ENCODE measurements at places on chromosomes 5 and 9.

- no peak for DNase-seq
Measured at GRCh38 chr5:112479418-112479817, 60.3 kb upstream of the EPB41L4A start.

DNA sequence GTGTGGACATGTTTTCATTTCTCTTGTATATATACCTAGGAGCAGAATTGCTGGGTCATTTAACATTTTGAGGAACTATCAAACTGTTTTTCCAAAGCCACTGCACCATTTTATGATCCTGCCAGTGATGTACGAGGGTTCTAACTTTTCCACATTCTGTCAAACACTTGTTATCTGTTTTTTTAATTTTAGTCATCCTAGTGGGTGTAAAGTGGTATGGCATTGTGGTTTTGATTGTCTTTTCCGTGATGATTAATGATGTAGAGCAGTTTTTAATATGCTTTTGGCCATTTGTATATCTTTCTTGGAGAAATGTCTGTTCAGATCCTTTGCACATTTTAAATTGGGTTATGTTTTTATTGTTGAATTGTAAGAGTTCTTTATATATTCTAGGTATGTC lies 107.0 kb downstream of the MELK start:
- DNase-seq: no peak

- no peak for DNase-seq
Measured at GRCh38 chr5:181232593-181232992, 9.5 kb downstream of the TRIM41 start.

- DNase-seq: no peak
Measured at GRCh38 chr5:173016598-173017046, 33.1 kb downstream of the ATP6V0E1 start.

GRCh38 chr5:83184534-83184933 lies 107.2 kb downstream of the XRCC4 start:
- DNase-seq: no peak

GRCh38 chr5:116739571-116739970 lies 164.9 kb upstream of the SEMA6A start:
- DNase-seq: no peak

DNA sequence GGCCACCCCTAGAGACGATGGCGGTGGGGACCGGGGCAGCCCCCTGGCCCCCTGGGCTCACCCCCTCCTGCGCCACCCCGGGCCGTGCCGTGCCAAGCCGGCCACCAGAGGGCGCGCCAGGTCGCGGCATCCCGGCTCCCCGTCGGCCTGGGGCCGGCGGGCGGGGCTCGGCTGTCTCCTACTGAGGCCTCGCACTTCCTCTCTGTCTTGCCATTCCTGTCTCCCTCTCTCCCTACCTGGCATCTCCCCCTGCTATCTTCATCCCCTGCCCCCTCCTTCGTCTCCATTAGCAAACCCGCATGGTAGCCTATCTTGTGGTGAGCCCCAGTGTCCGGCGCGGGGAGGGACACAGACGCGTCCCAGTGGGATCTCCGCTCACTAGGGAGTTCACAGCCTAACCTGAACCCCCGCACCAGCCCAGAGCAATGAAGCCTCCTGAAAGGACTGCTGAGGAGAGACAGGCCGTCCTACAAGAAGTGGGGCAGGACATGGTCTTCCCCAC lies 29.8 kb upstream of the FABP6 start:
- DNase-seq: peak; percentile 66

GRCh38 chr5:96503501-96504236 lies 70.6 kb upstream of the PCSK1 start:
- no peak for DNase-seq

- DNase-seq: no peak
Measured at GRCh38 chr5:151719228-151720000, 32.7 kb upstream of the SPARC start.

DNA sequence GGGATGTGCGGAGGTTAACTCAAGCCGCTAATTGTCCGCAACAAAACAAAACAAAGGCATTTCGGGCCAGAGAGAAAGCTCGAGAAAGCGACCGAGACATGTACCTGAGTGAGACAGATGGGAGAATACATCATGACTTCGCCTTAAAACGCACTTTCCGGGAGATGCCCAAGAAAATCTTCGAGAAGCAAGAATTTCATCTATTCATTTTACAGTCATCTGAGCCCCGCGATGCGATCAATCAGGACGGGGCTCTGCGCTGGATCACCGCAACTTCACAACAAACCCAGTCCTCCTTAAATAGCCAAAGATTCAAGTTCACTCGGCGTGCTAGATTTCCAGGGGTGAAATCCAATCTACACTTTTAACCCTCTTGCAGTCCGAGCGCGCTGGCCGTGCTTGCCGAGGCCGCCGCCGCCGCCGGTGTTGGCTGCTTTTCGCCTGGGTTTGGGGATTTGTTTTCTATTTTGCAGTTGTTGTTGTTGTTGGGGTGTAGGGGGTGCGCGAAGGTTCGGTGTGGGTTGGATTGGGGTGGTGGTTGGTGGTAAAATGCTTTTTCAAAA lies 482 bp downstream of the NFIB start:
- no peak for DNase-seq

DNA sequence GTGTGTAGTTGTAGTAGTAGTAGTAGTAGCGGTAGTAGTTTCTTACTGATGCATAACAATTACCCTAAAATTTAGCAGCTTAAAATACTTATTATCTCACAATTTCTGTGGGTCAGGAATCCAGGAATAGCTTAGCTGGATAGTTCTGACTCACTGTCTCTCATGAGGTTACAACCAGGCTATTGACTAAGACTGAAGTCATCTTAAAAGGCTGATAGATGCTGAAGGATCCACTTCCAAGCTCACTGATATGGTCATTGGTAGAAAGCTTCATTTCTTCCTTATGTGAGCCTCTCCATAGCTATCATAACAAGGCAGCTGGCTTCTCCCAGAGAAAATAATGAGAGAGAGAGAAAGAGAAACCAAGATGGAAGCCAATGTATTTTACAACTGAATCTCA lies 147.5 kb upstream of the FBXL17 start:
- no peak for DNase-seq

- peak; percentile 25 for DNase-seq
Measured at GRCh38 chr5:59423021-59423420, 470.5 kb downstream of the PDE4D start.

GRCh38 chr5:91277093-91277626 lies 106.0 kb downstream of the ARRDC3 start:
- DNase-seq: no peak

DNA sequence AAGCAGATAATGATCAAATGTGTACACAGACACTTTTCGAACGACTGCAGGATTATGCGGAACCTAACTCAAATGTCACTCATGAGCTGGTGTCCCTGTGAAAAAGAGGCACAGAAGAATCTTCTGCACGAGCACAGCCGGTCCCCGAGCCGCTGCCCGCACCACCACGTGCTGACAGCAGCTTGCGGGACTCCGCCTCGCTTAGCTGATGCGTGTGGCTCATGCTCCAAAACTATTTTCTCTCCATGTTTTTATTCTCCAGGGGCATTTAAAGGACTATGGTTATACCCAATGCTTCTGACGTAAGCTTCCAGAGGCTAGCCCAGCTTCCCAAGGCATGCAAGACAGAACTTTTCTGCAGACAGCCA lies 9.5 kb downstream of the SEC16A start:
- DNase-seq: no peak

- DNase-seq: no peak
Measured at GRCh38 chr5:158382473-158382872, 523.5 kb upstream of the CLINT1 start.

- no peak for DNase-seq
Measured at GRCh38 chr5:177085985-177086653, 596 bp upstream of the FGFR4 start.

DNA sequence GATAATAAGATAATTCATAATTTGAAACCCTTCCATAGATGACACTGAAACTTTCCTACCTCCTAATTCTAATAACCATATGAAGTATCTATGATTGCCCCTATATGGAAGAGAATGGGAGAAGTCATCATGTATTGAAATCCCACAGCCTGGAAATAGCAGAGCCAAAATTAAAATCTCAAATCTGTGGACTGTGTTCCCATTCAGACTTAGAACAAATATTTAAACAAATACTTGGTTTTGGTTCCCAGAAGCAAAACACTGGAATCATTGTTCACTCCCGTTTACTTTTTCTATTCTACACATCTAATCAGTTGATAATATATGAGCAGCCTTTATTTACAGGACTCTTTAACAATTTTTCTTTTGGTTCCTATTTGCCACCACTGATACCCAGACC lies 92.6 kb upstream of the PTPRD start:
- no peak for DNase-seq

GRCh38 chr5:83066548-83067110 lies 10.6 kb downstream of the TMEM167A start:
- DNase-seq: no peak

DNA sequence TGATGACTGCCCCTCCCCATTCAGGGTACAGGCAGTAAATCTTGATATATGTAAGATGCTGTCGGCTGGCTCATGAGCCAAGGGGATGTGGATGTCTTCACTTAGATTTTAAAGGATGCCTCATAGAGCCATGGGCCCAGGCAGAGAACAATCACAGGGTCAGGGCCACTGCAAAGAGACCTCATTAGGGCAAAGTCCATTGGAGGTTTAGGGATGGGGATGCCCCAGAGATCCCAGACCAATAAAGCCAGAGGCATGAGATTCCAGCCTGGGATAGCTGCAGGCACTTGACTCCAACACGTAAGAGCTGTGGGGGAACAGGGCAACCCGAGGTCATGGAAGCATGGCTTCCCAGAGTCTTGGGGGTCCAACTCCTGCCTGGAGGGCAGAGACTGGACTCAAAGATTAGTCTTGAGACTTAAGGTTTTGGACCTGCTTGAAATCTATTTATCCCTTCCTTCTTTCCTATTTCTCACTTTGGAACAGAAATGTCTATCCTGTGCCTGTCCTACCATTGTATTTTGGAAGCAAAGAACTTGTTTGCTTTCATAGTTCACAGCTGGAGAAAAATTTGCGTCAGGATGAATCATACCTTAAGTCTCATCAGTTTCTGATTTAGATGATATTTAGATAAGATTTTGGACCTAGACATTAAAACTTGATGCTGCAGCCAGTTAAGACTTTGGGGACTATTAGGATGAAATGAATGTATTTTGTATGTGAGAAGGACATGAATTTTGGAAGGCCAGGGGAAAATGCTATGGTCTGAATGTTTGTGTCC lies 101.3 kb upstream of the ADRA1B start:
- DNase-seq: no peak

DNA sequence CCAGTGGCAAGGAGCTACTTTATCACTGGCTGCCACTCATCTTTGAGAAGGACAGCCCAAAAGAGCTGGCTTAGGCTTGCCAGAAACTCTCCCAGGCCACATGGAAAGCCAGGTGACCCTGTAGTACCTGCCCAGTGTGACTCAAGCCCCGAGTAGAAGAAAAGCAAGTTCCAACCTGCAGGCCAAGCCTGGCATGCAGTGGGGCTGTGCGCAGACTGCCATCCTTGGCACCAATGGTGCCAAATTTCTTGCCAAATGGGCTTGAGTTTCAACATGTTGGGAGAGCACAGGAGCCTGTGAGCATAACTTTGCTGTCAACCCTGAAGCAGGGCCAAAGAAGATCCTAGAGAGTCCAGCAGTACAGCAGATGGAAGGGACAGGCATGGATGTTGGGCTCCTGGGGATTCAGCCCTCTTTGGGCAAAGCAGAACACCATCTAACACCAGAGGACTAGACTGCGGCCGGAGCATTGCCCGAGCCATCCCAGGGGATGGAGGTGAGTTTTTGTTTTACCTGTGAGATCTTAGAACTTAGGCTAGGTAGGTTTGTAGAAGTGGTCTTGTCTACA lies 27.3 kb upstream of the SHB start:
- DNase-seq: no peak

DNA sequence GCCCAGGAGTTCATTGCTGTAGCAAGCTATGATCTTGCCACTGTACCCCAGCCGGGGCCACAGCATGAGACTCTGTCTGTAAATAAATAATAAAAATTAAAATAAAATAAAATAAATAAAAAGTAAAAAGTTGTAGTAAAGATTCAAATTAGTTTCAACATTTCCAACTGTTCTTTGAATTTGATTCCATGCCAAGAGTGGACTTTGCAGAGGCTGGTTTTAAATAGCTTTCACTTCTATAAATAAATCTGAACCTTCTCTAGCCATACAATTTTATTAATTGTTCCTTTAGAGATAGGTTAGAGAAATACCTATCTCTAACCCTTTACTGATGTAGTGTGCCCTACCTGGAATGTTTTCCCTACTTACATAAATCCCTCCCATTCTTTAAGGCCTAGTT lies 129.7 kb upstream of the SLIT3 start:
- DNase-seq: no peak

DNA sequence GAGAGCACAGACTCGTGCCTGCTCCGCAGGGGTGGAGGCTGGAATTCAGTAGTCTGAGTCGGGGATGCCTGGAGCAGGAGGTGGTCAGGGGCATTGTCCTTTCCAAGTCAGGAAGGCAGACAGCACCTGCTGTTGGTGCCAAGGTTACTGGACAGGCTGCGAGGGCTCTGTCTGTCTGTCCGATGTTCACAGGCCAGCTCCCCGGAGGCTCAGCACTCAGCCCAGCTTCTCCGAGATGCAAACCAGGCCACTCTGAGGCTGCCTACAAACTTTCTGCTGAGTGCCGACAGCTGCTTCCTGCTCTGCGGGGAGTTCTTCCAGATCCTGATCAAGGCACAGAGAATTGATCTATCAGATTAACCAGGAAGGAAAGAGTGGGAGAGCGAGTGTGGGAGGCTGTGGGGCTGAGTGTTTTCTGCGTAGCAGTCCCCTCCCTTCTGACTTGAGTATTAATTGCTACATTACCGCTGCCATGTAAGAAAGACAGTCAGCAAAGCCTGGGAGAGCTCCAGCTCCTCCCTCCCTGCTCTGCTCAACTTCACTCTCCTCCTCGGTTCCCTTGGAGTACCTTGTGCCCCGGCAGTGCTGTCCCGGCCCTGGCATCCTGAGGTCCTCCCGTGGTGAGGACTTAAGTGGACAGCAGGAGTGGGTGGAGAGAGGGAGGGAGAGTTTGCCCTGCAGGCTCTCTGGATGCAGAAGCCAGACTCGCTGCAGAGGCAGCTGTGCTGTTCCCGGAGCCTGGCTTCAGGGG lies 36.0 kb downstream of the KCNMB1 start:
- DNase-seq: no peak

DNA sequence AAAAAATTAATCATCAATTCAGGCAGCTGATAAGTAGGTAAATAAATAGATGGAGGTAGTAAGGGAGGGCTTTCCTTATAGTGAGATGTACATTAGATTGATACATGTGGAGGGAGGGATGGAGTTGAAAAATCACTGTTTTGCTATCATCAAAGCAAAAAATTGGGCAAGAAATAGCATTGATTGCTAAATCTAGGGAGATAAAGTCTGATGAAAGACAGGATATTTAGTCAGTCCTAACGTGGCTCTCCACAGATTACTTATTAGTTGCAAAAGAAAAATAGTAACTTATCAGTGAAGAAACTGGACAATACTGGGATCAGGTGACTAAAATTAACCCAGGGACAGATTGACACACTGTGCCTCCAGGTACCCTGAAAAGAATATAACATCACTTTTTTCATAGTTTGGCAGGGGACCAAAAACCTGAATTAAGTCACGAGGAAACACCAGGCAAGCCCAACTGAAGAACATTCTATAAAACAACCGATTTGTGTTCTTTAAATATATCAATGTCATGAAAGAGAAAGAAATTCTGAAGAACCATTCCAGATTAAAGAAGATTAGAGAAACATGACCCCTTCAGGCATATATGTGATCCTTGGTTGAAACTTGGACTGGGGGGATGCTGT lies 27.1 kb upstream of the GOLPH3 start:
- DNase-seq: no peak

- DNase-seq: peak; percentile 56
Measured at GRCh38 chr9:14271093-14271673, 42.8 kb downstream of the NFIB start.

Measured in left kidney (tissue), 8 donors.